Astrocyte (in vitro differentiated cells and primary cell): ENCODE measurements at places on chromosomes 1 and 21. TPM values are rescaled to one million over a fixed set of nuclear protein-coding genes. Genes with fewer than 3 reads are reported as not detected.

- H3K27me3 ChIP-seq, result no peaks in the 10 kb centered on the region
- no peak overlapping the region for H3K27ac ChIP-seq
- H3K36me3 ChIP-seq, result no peaks in the 10 kb centered on the region
- H3K4me3 ChIP-seq, result no peak overlapping the region
- no peak for DNase-seq
- H3K4me1 ChIP-seq, result no peaks in the 10 kb centered on the region
These were observed 335.6 kb downstream of the LRRIQ3 start for GRCh38 chr1:73862355-73862754.

- no peaks in the 10 kb centered on the region for H3K27me3 ChIP-seq
- H3K27ac ChIP-seq, result no peak overlapping the region
- no peak overlapping the region for H3K4me3 ChIP-seq
These were observed 661.5 kb downstream of the PLA2G4A start for GRCh38 chr1:187490266-187490665.

DNA sequence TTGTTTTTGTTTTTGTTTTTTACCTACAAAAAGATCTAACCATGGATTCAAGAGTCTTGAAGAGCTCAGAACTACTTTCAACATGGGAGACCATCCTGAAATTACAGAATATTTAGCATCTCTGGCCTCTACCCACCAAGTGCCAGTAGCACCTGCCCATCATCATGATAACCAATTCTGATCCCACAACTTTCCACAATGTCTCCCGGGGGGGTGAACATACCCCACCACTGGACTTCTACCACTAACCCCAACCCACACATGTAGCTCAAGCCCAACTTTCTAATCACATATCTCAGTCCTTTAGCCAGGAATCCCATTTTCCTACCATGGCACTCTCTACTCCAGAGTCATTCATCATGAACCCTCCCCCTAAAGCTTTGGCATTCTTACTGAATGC lies 15.7 kb upstream of the IFNAR2 start:
- peaks cover 3% of the 10 kb centered on the region for H3K27me3 ChIP-seq
- H3K4me3 ChIP-seq, result no peak overlapping the region
- H3K27ac ChIP-seq, result no peak overlapping the region
- H3K36me3 ChIP-seq, result no peaks in the 10 kb centered on the region

The ADAMTS4 gene
- total RNA-seq, result 2.7 and 5.1 TPM in 2 replicates

DNA sequence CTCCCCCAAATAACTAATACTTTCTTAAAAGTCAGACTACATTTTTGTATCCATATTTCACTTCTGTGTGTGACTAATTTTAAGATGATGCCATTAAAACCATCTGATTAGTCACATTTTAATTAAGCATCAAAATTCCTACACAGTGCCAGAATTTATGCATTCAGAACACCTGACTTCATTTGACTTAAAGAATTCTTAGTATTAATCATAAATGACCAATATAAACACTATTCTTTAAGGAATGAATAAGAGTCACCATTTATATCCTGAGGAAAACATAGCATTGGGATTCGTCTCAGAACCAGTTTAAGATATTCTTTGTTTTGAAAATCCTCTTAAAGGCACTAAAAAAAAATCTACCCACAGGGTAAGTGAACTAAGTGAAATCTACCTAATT lies 37.0 kb downstream of the TM2D1 start:
- H3K27ac ChIP-seq, result peak overlapping the region; percentile 3
- H3K4me3 ChIP-seq, result no peak overlapping the region
- peaks cover 3% of the 10 kb centered on the region for H3K4me1 ChIP-seq
- H3K36me3 ChIP-seq, result peaks cover 6% of the 10 kb centered on the region
- peak; percentile 45 for DNase-seq

DNA sequence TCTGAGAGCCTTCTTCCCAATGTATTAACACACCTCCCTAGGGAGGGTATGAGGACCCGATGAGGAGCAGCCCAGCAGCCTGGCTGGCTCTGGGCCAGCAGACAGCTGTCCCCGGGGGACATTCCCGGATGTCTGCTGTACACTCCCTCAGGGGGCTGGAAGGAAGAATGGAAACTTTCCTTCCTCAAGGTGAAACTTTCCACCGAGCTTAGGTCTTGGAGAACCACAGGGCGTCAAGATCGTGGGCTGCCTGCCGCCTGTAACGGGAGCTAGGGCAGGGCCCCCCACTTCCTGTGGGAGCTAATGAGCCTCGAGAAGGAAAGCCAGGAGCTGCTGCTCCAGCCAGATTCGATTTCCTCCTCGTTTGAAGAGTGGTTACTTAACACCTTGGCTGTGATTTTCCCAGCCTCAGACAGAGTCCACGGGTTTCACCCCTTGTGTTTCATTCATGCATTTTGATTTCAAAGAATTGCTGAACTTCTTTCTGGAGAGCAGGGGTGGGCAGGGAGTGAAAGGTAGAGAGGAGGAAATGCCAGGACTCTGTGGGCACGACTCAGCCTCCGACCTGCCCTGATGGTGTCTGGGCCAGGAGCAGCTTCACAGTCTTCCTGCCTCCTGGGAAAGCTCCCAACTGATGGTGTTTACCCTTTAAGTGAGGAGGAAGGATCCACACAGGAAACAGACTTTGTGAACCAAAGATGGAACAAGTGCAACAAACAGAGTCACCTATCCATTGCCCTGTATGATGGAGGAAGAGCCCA lies 29.7 kb downstream of the UBE2T start:
- no peak for DNase-seq
- peaks cover 14% of the 10 kb centered on the region for H3K27me3 ChIP-seq
- no peaks in the 10 kb centered on the region for H3K36me3 ChIP-seq
- no peak overlapping the region for H3K4me3 ChIP-seq

DNA sequence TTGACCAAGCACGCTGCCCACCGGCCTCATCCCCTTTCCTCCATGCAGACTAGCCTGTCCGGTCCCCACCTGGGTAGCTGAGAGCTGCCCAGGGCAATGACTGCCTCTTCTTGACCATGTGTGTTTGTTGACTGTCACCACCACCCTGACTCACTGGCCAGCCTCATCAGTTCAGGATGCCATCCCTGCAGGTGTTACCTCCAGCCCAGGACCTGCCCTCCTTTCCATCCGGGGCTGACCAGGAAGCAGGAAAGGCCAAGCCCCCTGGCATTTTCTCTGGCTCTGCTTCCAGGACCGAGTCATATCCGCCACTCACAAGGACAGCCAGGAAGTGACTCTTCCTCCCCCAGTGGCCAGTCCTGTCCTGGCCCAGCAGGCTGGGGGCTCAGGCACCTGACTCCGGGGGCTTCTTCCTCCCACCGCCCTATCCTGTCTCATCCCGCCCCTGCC lies 17.1 kb downstream of the EPHA2 start:
- H3K4me1 ChIP-seq, result peaks cover 45% of the 10 kb centered on the region
- no peak for DNase-seq
- peak overlapping the region; percentile 74 for H3K27ac ChIP-seq
- H3K36me3 ChIP-seq, result peaks cover 56% of the 10 kb centered on the region

GRCh38 chr1:82920418-82921248 lies 1078.3 kb downstream of the TTLL7 start:
- H3K4me3 ChIP-seq, result no peak overlapping the region
- H3K4me1 ChIP-seq, result no peaks in the 10 kb centered on the region
- peak; percentile 10 for DNase-seq
- no peaks in the 10 kb centered on the region for H3K36me3 ChIP-seq
- no peak overlapping the region for H3K27ac ChIP-seq
- H3K27me3 ChIP-seq, result no peaks in the 10 kb centered on the region

- no peak overlapping the region for H3K27ac ChIP-seq
- no peaks in the 10 kb centered on the region for H3K27me3 ChIP-seq
- no peaks in the 10 kb centered on the region for H3K4me1 ChIP-seq
- no peak overlapping the region for H3K4me3 ChIP-seq
These were observed 398.4 kb downstream of the PRDM2 start for GRCh38 chr1:14098294-14098913.

The DTL gene
- 2.6 and 6.3 TPM in 2 replicates for total RNA-seq

The SPRR2B gene
- not detected in 2 replicates for total RNA-seq

DNA sequence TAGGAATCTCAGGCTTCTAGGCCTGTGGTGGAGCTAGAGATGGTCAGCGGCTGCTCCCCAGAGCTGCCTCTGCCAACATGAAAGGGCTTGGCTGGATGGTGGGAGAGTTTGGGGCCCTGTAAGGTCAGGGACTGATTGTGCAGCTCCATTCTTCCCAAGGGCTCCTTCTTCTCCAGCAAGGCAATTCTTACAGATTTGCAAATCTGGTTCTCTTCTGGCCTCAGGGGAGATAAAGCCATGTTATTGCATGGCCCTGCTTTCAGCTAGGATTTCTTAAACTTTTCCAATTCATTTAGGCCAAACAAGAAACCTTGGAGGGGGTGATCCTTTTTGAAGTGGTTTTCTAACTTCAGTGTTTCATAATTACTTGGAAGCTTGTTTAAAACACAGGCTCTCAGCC lies 213.4 kb downstream of the PRDM2 start:
- no peak overlapping the region for H3K4me3 ChIP-seq
- DNase-seq, result no peak
- H3K27me3 ChIP-seq, result no peaks in the 10 kb centered on the region
- no peaks in the 10 kb centered on the region for H3K4me1 ChIP-seq
- H3K36me3 ChIP-seq, result no peaks in the 10 kb centered on the region

- H3K36me3 ChIP-seq, result no peaks in the 10 kb centered on the region
- no peak overlapping the region for H3K27ac ChIP-seq
- H3K4me3 ChIP-seq, result no peak overlapping the region
- DNase-seq, result no peak
- no peaks in the 10 kb centered on the region for H3K27me3 ChIP-seq
These were observed 752.4 kb upstream of the PRMT6 start for GRCh38 chr1:106304106-106304505.

GRCh38 chr1:110056776-110057175 lies 13.7 kb downstream of the ALX3 start:
- H3K4me1 ChIP-seq, result peaks cover 28% of the 10 kb centered on the region
- no peak overlapping the region for H3K27ac ChIP-seq
- peak; percentile 46 for DNase-seq
- peaks cover 28% of the 10 kb centered on the region for H3K36me3 ChIP-seq

The GCSAML gene
- 0.14 TPM in 1 of 2 replicates, not detected in the other for total RNA-seq

The KCNJ6 gene
- total RNA-seq, result 2.0 and 2.6 TPM in 2 replicates

DNA sequence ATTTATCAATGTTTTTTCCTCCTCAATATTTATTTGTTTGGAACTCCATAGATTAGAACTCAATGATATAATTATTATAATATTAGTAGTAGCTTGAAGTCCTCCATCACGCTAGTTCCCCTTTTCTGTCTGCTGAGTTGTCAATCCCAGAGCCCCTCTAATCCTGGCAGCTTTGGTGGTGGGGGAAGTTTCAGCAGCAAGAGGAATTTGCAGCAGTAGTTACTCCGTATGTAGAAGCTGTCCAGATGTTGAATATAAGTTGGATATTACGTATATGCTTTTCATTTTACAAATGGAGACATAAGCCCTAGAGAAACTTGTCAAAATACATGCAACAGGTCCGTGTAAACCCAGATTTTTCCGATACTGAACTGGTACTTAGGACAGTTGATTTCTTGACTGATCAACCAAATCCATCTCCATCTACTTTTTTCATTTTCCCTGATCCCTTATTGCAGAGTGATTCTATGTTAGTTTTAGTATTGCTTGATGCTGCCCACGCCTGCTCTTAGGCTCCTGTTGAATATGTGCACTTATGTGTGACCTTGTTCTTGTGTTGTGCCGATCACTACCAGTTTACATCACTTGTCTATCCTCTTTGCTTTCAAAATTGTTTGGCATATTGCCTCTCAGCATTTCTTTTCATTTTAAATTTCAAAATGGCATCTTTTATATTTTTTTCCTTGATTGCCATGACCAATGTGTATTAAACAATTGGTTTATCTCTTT lies 28.1 kb downstream of the SMAP2 start:
- no peak overlapping the region for H3K4me3 ChIP-seq
- no peaks in the 10 kb centered on the region for H3K36me3 ChIP-seq
- no peak for DNase-seq
- no peaks in the 10 kb centered on the region for H3K27me3 ChIP-seq

- no peak overlapping the region for H3K4me3 ChIP-seq
- H3K36me3 ChIP-seq, result no peaks in the 10 kb centered on the region
- no peak for DNase-seq
- H3K27me3 ChIP-seq, result no peaks in the 10 kb centered on the region
- no peaks in the 10 kb centered on the region for H3K4me1 ChIP-seq
These were observed 2283.7 kb downstream of the NCAM2 start for GRCh38 chr21:23281917-23282316.

The RLF gene
- total RNA-seq, result 15.0 and 15.4 TPM in 2 replicates

- no peaks in the 10 kb centered on the region for H3K36me3 ChIP-seq
- no peak for DNase-seq
- H3K27me3 ChIP-seq, result no peaks in the 10 kb centered on the region
- no peak overlapping the region for H3K4me3 ChIP-seq
These were observed 92.0 kb downstream of the STUM start for GRCh38 chr1:226640321-226641136.

The HCN3 gene
- 3.4 and 3.6 TPM in 2 replicates for total RNA-seq

The STYXL2 gene
- total RNA-seq, result 0.82 and 0.99 TPM in 2 replicates

GRCh38 chr1:10415211-10415930 lies 14.9 kb upstream of the CENPS start:
- peaks cover 65% of the 10 kb centered on the region for H3K36me3 ChIP-seq
- H3K4me1 ChIP-seq, result no peaks in the 10 kb centered on the region
- peak overlapping the region; percentile 10 for H3K27ac ChIP-seq
- no peak overlapping the region for H3K4me3 ChIP-seq
- no peaks in the 10 kb centered on the region for H3K27me3 ChIP-seq

- H3K27ac ChIP-seq, result no peak overlapping the region
- H3K36me3 ChIP-seq, result no peaks in the 10 kb centered on the region
- no peaks in the 10 kb centered on the region for H3K27me3 ChIP-seq
- no peak overlapping the region for H3K4me3 ChIP-seq
These were observed 481.0 kb downstream of the OMA1 start for GRCh38 chr1:58065520-58065919.

GRCh38 chr1:210464519-210465039 lies 135.9 kb downstream of the HHAT start:
- no peak overlapping the region for H3K27ac ChIP-seq
- no peaks in the 10 kb centered on the region for H3K36me3 ChIP-seq
- no peak overlapping the region for H3K4me3 ChIP-seq
- DNase-seq, result peak; percentile 80

DNA sequence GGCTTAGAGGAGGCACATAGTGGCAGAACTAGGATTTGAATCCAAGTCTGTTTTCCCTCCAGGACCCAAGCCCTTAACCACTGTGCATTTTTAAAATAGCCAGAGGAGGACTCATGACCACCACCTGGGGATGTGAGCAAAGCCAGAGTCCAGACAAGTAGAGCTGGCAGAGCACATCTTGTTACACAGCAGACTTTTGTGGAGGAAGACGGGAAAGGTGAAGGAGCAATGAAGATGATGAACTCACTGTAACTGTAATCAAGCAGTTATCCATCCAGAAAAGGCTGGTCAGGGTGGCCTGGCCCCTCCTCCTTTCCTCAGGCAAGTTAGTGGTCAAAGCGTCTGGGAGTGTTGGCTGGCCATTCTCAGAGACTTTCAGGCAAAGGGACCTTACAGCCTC lies 50.9 kb downstream of the SLC44A3 start:
- no peaks in the 10 kb centered on the region for H3K36me3 ChIP-seq
- H3K4me1 ChIP-seq, result peaks cover 36% of the 10 kb centered on the region
- H3K4me3 ChIP-seq, result no peak overlapping the region
- DNase-seq, result peak; percentile 92
- no peaks in the 10 kb centered on the region for H3K27me3 ChIP-seq

The ZFP69 gene
- total RNA-seq, result 1.4 and 1.8 TPM in 2 replicates

The GJC2 gene
- 1.1 and 1.4 TPM in 2 replicates for total RNA-seq

- peaks cover 15% of the 10 kb centered on the region for H3K4me1 ChIP-seq
- no peak overlapping the region for H3K27ac ChIP-seq
- peaks cover 2% of the 10 kb centered on the region for H3K27me3 ChIP-seq
- no peak overlapping the region for H3K4me3 ChIP-seq
- H3K36me3 ChIP-seq, result no peaks in the 10 kb centered on the region
These were observed 36.4 kb downstream of the IGFN1 start for GRCh38 chr1:201226859-201227488.
